NCI-H187 (cell line): ENCODE measurements at places on chromosomes 3 and 15.

DNA sequence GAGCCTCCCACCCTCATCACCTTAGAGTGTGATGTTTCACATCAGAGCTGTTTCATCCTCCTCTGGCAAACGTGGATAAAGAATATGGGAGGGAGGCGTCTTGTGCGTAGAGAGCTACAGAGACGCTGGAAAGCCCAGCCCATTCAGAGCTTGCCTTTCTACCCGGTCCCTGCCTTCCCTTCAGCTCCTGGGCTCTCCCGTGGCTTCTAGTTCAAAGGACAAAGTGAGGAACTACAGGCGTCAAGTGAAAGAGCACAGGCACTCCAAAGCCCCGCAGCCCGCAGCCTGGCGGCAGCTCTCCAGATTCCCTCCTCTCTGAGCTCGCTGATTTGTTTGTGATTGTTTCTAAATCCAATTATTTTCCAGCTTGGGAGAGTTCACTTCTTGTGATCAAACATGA is 197.1 kb upstream of the IGF1R start:
- no peak for DNase-seq

DNA sequence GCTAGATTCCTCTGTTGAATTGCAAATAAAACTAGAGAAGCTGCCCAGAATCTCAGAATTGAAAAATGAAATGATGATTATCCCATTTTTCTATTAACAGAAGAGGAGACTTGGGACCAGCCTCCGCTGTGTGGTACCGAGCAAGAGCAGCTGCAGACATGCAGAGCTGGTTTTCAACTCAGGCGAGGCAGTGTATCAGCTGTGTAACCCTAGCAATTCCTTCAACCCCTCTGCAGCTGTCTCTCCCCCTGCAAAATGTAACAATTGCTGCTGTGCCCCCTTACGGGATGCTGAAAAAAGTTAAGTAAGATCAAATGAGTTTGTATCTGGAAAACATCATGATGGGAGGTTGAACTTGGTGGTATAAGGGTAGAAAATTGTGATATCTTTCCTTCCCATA is 98.5 kb upstream of the C3orf80 start:
- no peak for DNase-seq

GRCh38 chr3:85170646-85171045 is 211.9 kb downstream of the CADM2 start:
- no peak for DNase-seq

GRCh38 chr15:31042751-31043150 is 51.3 kb upstream of the MTMR10 start:
- no peak for DNase-seq

DNA sequence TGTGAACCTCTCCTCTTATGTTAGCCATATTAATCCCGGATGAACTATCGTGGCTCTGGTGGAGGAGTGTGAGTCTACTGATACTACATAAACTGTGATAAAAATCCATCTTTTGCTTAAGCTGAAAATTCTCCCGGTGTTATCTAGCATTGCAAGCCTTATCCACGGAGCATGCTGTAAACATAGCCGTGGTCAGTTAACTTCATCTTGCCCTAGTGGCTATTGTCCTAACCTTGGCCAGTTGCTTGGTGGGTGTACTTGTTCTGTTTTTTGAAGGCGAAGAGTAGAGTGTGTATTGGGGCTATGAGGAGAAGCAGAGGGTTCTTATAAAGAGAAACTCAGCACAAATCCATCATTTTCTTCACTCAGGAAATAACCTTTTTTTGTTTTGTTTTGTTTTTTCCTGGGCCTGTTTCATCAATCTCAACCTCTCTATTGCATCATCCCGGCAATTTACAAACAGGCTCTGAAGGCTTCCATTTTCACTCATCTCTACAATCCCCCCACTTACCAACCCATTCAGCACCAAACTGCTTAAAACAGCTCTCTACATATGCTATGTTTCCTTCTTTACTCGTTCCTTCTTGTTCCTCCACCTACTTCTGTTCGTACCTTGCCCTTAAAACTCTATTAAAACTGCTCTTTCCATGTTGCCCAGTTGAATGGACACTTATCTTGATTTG is 135.5 kb upstream of the PTX3 start:
- DNase-seq, result no peak

DNA sequence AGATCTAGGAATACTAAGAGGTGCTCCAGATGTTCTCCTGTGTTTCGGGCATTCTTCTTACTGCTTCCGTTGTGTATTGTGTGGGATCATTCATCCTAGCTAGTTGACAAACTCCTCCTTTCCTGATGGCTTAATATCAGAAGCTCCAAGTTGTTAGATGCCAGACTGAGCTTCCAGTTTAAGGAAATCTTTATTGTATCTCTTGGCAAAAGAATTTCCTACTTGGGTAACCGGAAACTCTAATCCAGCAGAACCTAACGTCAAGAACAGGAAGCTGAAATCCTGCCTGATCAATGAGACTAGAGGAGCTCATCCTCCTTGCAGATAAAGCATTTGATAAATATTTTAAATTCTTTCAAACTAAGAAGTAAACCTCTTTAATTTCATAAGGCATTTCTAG is 27.7 kb upstream of the MYH15 start:
- DNase-seq, result no peak

DNA sequence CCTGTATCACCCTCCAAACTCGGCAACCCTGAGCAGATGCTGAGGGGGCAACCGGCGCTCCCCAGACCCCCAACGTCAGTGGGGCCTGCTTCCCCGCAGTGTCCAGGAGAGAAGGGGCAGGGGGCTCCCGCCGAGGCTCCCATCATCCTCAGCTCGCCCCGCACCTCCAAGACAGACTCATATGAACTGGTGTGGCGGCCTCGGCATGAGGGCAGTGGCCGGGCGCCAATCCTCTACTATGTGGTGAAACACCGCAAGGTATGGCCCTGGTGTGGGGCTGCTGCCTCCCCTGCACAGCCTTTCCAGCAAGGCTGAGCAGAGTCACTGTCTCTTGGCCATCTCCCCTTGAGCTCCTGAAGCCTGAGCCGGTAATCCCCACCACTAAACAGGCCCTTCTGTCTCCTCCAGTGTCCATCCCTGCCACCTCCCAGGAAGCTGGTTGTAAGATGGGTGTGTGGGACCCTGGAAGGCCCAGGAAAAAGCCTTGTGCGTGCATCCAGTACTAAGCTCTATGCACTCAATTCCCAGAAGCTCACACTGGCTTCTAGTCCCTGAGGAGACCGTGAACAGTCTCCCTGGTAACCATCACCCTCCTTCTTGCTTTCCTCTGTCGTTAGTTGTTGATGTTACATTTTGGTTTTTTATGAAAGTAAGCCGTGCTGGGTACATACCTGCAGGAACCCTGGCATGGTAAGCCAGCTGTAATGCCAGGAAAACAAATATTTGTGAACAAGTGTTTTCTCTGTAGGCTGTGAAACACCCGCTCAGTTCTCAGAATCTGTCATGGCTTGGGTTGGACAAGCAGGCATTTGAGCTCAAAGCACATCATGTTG is 63.3 kb downstream of the BOC start:
- DNase-seq, result no peak

DNA sequence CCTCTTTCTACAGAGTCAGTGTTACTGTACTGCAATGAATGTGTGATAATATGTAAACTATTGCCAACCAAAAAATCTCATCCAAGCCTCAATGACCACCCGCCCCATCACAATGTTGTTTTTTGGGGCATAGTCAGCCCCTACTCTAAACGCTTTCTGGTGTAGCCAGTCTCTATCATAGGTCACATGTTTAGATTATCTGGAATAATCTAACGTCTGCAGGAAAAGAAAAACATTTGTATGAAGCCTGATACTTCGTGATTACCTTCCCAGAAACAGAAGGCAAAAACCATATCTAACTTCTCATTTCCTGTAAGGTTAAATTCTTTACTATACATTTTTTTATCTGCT is 1331.8 kb upstream of the GBE1 start:
- no peak for DNase-seq

GRCh38 chr15:41894791-41895463 is 1.1 kb upstream of the SPTBN5 start:
- DNase-seq, result no peak
